Activated CD4-positive, alpha-beta memory T cell treated with anti-CD3 and anti-CD28 coated beads for 36 hours (primary cell): ENCODE measurements at places on chromosomes 5 and 9.

- DNase-seq = peak; percentile 13
Measured at GRCh38 chr5:159826351-159827214, 89.7 kb upstream of the ADRA1B start.

DNA sequence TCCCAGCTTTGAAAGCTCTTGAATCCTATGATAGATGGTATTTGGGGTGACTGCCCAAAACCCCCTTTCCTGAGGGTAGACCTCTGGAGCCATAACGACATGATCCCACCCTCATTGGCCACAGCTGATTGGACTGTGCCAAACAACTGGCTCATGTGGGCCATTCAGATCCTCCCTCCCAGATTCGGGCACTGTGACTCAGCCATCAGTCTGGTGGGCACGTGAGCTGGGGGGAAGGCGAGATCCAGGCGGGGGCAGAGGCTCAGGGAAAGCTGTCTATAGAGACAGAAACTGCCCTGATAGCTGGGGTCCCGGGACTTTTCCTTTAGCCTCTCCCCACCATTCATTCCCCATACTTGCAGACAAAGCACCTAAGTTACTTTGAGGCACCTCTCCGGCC, 15.1 kb upstream of the NCS1 start:
- DNase-seq = no peak

DNA sequence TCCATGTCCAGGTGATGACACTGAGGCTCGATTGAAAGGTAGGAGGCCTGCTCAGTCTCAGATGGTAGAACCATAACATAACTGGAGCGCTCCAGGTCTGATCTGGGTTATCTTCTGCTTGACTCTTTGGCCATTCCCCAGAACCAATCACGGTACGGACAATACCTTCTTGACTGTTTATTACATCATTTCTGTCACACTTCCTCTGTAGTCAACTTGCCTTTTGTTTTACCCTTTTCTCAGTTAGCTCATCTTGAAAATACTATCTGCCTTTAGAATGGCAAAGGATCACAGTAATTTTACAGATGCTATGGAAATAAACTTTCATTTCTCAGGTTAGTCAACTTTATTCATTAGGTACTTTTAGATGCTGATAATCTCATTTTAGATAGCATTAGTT, 22.4 kb downstream of the GLRA1 start:
- no peak for DNase-seq

DNA sequence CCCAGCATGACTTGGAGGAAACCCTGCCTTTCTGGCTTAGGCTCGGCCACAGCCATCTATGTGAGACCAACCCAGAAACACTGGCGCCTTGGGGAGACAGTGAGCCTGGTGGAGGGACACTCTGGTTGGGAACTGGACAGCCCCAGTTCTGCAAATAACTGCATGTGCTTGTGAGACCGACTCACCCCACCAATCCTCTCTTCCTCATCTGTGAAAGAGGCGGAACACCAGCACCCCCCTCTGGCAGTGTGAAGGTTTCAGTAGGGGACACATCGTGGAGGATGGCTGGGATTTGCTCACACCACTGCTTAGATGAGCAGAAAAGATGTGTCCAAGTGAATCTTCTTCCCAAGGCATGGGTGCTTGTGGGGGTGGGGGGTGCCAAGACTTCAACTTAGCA, 43.4 kb upstream of the N4BP3 start:
- DNase-seq = peak; percentile 63

- no peak for DNase-seq
Measured at GRCh38 chr9:68895741-68896478, 118.0 kb downstream of the PRKACG start.

DNA sequence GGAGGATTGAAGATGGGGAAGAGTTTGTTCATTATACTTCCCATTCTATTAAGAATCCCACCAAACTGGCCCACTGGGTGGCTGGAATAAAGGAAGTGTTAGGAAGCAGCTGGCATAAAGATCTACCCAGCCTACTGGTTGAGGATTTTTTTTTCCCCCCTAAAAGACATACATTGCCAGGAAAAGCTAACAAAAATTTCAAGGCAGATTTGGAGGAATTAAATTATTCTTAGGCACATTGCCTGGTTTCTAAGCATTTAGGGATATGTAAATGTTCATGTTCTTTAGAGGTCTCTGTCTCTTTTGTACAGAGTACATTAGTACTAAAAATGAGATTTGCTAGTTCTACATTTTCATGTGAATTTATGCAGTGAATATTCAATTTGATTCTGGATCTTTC, 8.3 kb downstream of the PIK3R1 start:
- no peak for DNase-seq
